Activated naive CD4-positive, alpha-beta T cell treated with anti-CD3 and anti-CD28 coated beads for 36 hours (primary cell): ENCODE measurements at places on chromosomes 1 and 21. TPM values are rescaled to one million over a fixed set of nuclear protein-coding genes. Genes with fewer than 3 reads are reported as not detected.

DNA sequence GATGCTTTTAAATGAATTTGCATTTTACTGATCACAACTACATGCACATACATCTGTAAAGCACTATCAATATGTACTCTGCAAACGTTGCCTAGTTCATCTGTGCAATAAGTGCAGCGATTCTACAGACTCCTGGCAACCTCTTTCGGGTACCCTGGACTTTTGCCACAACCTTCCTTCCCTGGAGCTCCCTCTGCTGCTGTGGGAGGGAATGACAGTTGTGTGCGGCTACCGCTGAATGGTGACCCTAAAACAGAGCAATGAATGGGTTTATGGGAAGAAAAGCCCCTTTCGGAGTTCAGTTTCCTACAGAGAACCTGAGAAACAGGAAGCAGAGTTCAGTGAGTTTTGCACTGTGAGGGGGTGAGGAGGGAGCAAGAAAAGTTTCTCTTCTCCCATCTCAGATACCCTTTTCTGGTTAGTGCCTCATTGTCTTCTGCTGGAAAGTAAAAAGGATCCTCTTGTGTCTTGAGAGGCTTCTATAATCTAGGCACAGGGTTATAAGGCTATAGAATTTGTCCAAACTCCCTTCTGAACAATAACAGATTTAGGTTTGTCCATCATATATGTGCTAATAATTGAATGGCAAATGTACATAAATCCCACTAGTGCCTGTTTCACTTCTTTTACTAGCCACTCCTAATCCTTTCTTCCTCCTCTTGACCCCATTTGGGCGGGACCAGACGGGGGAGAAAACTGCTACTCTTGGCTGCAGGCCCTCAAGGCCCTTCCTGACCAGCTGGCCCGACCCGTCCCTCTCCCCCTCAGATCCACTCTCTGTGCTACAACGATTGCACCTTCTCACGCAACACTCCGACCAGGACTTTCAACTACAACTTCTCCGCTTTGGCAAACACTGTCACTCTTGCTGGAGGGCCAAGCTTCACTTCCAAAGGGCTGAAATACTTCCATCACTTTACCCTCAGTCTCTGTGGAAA, 19.8 kb upstream of the SARS1 start:
- H3K36me3 ChIP-seq, result no peaks in the 10 kb centered on the region
- H3K27ac ChIP-seq, result no peak overlapping the region
- H3K27me3 ChIP-seq, result no peaks in the 10 kb centered on the region
- H3K4me3 ChIP-seq, result no peak overlapping the region

GRCh38 chr1:230568008-230568407, 74.3 kb upstream of the COG2 start:
- H3K4me1 ChIP-seq, result no peaks in the 10 kb centered on the region
- no peak for DNase-seq

GRCh38 chr1:167289966-167290365, 69.3 kb downstream of the POU2F1 start:
- no peak overlapping the region for H3K27ac ChIP-seq
- no peak for DNase-seq
- H3K4me1 ChIP-seq, result peaks cover 30% of the 10 kb centered on the region
- no peaks in the 10 kb centered on the region for H3K27me3 ChIP-seq
- H3K4me3 ChIP-seq, result no peak overlapping the region
- H3K36me3 ChIP-seq, result no peaks in the 10 kb centered on the region

The CYP4Z1 gene
- not detected for total RNA-seq

DNA sequence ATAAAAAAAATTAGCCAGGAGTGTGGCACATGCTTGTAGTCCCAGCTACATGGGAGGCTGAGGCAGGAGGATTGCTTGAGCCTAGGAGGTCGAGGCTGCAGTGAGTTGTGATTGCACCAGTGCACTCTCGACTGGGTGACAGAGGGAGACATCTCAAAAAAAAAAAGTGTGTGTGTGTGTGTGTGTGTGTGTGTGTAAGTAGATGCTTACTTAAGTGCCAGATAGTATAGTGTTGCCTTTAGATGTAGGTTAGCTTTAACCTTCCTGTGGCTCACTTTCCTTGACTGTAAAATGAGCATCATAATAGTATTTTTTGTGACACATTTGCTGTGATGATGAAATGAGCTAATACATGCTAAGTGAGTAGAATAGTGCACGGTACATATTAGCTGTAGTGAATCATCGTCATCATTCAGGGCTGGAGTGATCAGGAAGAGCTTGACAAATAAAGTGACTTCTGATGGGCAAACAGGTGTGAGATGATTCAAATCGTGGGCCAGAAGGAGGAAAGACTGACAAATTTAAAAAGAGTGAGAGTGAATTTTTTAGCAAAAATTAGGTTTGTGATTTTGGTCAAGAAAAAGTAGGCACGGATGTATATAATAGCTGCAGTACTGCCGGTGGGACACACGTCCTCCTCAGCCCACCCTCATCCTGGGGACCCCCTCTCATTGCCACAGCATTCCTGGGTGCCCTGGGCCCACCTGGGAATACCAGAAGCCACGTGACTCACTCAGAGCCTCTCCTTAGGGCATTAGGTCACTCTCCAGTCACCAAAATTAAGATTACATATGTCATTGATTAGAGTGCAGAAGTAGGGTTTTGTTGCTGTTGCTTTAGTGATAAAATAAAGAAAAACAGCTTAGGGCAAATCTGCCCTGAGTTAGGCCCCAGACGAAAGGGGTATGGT, 33.9 kb downstream of the EIF2D start:
- peaks cover 70% of the 10 kb centered on the region for H3K36me3 ChIP-seq
- H3K4me3 ChIP-seq, result peak overlapping the region; percentile 76
- DNase-seq, result peak; percentile 68
- peak overlapping the region; percentile 100 for H3K27ac ChIP-seq
- no peaks in the 10 kb centered on the region for H3K27me3 ChIP-seq

- H3K27me3 ChIP-seq, result no peaks in the 10 kb centered on the region
- no peak overlapping the region for H3K4me3 ChIP-seq
- H3K27ac ChIP-seq, result no peak overlapping the region
- H3K36me3 ChIP-seq, result no peaks in the 10 kb centered on the region
These were observed 68.1 kb downstream of the RPS6KA1 start for GRCh38 chr1:26597629-26598039.

GRCh38 chr1:207006914-207007313, 25.6 kb downstream of the C1orf116 start:
- no peaks in the 10 kb centered on the region for H3K36me3 ChIP-seq
- H3K27ac ChIP-seq, result no peak overlapping the region
- no peak for DNase-seq
- peaks cover 2% of the 10 kb centered on the region for H3K4me1 ChIP-seq
- peaks cover 2% of the 10 kb centered on the region for H3K27me3 ChIP-seq

- no peak for DNase-seq
- H3K27me3 ChIP-seq, result no peaks in the 10 kb centered on the region
- no peaks in the 10 kb centered on the region for H3K36me3 ChIP-seq
These were observed 35.3 kb upstream of the RALGPS2 start for GRCh38 chr1:178689769-178690168.

The HSF2BP gene
- total RNA-seq, result 1.3 TPM

DNA sequence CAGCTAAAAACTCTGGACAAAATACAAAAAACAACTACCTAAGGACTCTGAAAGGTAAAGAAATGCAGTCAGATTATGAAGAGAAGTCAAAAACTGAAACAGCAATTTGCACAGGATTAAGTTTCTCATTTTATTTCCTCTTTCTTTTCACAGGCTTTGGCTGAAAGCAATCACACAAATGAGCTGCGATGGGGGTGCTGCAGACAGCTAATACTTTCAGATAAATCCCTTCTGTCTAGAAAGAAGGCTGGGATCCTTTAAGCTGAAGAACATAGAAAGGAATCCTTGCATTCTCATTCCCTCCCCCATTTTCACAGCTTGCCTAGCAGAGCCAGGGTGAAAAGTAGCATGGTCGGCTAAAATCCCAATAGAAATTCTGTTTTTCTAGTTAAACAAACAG, 32.0 kb upstream of the PRDX6 start:
- peaks cover 31% of the 10 kb centered on the region for H3K36me3 ChIP-seq
- H3K27ac ChIP-seq, result no peak overlapping the region
- H3K4me1 ChIP-seq, result peaks cover 24% of the 10 kb centered on the region
- DNase-seq, result no peak

The TLCD4 gene
- total RNA-seq, result 0.07 TPM

The RABGAP1L gene
- total RNA-seq, result 16.6 TPM

DNA sequence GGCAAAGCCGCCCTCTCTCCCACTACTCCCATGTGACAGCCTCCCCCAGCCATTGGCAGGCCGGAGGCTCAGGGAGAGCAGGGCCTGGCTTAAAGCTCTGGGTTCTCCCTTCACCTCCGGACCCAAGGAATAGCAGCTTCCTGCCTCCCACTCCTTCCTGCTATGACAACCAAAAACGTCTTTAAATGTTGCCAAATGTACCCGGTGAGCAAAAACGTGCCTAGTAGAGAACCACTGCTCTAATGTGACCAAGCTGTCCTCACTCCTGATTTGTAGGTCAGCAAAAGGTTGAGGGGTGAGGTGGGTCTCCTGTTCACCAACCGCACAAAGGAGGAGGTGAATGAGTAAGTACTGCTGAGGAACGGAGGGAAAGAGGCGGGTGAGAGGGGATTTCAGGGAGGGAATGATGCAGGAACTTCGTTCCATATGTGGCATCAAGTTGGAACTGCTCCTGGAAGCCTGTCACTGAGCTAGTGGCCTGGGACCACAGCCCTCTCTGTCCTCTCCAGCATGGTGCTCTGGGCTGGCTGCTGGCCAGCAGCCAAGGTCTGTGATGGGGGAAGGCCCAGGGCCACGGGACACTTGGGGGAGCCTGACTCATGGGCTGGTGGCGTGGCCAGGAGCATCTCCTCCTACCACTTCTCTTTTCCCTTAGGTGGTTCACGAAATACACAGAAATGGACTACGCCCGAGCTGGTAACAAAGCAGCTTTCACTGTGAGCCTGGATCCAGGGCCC, 5.7 kb downstream of the MRTO4 start:
- peak overlapping the region; percentile 81 for H3K27ac ChIP-seq
- peak overlapping the region; percentile 28 for H3K4me3 ChIP-seq
- H3K4me1 ChIP-seq, result peaks cover 43% of the 10 kb centered on the region
- no peaks in the 10 kb centered on the region for H3K27me3 ChIP-seq
- peak; percentile 21 for DNase-seq

DNA sequence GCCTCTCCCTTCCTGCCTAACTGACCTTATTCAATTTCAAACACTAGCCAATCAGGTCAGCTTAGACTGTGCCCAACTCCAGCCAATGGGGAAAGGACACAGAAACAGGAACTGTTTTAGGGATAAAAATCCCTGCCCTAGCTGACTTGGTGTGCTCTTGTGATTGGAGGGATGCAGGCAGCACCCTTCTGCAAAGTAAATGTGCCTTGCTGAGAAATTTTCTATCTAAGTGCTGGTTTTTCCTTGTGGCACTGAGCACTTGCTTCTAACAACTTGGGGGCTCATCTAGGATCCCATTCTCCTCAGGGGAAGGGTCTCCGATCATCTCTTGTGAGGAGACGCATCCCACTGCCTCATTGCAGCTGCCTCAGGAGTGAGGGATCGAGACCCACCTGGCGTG, 10.7 kb upstream of the CD2 start:
- no peaks in the 10 kb centered on the region for H3K27me3 ChIP-seq
- peaks cover 50% of the 10 kb centered on the region for H3K36me3 ChIP-seq
- H3K27ac ChIP-seq, result peak overlapping the region; percentile 37
- peaks cover 31% of the 10 kb centered on the region for H3K4me1 ChIP-seq
- no peak for DNase-seq
